ENCODE measurements at places on chromosomes 11 and 22. TPM values are rescaled to one million over a fixed set of nuclear protein-coding genes. Genes with fewer than 3 reads are reported as not detected.

DNA sequence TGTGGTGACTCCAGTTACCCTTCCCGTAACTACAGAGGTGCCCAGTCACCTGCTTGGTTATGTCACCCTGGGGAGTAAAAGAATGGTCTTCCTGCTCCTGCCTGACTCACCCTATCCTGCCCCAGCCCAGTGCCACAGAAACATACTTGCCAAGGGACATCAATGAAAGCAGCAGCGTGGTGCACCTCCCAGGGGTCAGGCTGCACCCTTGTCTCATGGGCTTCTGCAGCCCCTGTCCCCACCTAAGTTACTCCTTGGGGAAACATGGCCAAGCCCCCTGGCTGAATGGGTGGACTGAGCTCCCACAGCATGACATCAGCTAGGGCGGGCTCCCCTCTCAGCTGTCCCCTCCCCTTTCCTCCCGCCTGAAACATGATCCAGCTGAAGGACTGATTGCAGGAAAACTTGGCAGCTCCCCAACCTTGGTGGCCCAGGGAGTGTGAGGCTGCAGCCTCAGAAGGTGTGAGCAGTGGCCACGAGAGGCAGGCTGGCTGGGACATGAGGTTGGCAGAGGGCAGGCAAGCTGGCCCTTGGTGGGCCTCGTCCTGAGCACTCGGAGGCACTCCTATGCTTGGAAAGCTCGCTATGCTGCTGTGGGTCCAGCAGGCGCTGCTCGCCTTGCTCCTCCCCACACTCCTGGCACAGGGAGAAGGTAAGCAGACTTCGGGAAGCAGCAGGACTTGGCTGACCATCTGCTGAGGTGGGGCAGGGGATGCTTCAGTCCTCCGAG lies at the start of gene HTR3A:
HTR3A (plus strand) TSS at position 368 of the 730 bp plus-strand sequence; CDS start at position 586, 218 bp downstream.
- no peak for DNase-seq

- DNase-seq = no peak
Observed at GRCh38 chr11:45025716-45026492, 75.2 kb upstream of the TP53I11 start.

DNA sequence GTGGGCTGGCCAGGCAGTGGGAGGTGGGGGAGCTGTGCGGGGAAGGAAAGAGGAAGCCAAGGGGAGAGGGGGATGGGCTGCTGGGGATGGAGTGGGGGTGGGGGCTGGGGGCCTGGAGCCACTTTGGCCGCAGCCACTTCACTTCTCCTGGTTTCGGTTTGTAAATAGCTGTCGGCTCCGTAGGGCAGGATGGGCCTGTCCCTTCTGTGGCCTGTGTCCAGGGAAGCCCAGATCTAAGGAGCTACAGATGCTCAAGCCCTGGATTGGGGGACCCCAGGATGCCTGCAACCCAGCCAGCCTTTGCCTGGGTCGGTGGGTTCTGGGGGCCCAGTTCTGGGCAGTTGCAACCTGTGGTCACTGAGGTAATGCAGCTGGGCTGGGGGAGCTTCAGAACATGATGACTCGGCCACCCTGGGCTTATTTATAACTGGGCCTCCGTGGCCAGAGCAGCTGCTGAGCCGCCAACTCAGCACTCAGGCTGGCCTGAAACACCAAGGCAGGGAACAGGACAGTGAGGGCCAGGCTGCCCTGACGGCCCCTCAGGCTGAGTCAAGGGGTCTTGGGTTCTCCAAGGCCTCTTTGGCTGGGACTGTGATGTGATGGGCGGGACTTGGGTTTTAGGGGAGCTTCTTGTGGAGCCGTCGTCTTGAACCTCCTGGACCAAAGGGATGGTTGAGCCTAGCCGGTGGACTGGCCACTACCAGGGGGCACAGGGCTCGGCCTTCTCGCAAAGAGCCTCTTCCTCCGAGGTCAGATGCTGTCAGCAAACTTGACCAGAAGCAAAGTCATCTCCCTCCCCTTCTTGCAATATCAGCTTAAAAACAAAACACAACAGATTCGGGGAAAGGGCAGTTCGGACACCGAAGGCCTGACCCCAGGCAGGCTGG lies 15.0 kb upstream of the SLC39A13 start:
- DNase-seq = peak; percentile 39

- DNase-seq = peak; percentile 37
Observed at GRCh38 chr22:29782061-29782845, 15.1 kb downstream of the UQCR10 start.

- no peak for DNase-seq
Observed at GRCh38 chr22:44271732-44272400, 40.9 kb downstream of the SHISAL1 start.

DNA sequence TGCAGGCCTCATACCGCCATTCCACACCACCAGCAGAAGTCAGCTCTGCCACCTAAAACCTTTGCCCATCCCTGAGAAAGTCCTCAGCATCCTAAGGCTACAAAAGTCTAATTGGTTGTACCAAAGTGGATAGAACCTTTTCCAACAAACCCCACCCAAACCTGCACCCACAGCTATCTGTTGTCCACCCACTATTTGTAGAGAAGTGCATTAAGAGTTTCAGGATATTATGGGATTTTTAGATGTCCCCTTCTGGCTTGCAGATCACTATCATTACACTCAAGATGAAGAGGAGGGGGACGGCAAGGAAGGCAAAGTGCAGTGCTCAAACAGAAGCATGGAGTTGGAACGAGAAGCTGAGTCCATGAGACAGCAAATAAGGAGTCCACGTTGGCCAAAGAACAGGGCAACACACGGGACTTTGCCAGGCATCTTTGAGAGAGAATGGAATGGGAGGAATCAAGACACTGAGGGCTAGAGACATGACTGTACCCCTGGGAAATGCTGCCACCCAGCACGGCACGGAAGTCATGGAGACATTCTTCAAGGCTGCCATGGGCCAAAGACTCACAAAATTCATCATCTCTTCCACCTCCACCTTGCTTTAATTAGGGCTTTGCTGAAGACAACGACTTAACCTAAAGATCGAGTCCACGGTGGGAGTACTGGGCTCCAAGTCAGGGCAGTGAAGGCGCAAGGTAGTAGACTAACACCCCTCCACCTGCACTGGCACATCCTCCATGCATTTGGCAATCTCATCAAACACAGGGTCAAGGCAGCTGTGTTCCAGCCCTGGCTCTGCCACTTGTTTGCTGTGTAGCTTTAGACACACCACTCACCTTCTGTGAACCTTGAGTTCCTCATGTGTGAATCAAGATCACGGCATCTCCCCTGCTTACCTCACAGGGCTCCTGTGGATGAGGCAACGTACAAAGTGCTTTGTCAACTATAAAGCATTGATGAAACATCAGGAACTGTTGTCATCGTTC lies 112.9 kb upstream of the TMEM45B start:
- DNase-seq = no peak

GRCh38 chr11:87368151-87368550 lies 330.4 kb downstream of the TMEM135 start:
- no peak for DNase-seq

DNA sequence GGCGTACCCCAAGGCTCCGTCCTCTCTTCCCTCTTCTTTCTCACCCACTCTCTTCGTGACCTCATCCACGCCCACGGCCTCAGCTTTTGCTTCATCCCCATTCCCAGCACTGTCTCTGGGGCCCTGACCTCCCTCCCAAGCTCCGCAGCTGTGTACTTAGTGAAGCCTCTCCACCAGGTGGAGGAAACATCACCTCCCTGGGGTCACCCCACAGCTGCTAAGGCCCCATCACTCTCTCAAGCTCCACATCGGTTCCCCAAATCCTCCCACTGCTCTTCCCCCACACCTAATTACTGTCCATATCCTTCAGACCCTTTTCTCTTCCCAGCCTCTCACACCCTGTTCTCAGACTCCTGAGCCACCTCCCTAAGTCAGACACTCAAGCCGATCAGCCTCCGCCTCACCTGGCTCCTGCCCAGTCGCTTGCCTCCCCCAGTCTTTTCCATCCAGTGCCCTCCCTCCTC lies 7.9 kb upstream of the SYT7 start:
- DNase-seq = no peak

GRCh38 chr11:40506226-40506625 lies 953.2 kb downstream of the LRRC4C start:
- DNase-seq = no peak

DNA sequence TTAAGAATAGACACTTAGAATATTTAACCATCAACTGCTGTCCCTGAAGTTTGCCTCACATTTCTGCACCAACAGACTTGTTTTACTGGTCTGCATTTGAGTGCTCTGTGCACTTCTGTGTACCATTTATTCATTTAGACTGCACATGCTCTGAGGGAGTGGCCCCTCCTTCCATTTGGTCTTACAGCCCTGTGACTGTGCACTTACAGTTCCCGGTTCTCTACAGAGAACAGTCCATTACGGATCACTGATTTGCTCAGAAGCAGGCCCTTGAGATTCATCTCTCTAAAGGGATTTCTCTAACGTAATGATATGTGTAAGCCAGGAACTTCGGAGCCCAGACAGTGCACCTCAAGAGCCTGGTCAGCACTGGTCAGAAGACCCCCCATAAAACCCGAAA lies 247.3 kb upstream of the BLID start:
- no peak for DNase-seq

- no peak for DNase-seq
Observed at GRCh38 chr22:48637231-48637630, 1190.4 kb downstream of the BRD1 start.

DNA sequence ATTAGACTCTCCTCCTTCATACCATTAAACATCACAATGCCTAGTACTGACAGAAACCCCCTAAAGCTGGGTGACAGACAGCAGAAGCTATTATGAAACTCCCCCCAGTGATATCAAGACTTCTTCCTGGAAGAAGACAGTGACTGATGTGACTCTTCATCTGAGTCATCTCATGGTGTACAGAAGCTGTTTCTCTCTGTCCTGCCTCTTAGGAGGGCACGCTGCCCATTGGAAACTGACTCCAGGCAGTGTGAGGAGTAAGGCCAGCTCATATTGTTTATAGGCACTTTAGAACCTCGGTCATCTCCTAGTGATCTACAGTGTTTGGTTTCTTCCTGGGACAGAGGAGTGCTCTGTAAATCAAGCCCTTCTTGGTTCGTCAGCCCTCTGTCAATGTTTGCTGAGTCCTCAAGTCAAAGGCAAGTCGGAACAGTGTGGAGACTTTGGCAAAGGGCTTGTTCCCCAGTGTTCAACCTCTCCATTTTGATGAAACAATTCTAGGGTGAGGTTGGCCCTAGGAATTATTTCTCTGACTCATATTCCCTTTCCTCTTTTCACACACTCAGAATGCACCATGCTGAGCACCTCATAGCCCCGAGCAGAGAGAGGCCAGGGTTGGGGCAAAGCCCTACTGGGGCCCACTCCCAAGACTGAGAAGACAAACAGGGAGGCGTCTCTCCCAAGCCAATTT lies 172.5 kb upstream of the TMEM45B start:
- DNase-seq = peak; percentile 76

GRCh38 chr11:115221461-115222069 lies 282.6 kb downstream of the CADM1 start:
- DNase-seq = no peak

DNA sequence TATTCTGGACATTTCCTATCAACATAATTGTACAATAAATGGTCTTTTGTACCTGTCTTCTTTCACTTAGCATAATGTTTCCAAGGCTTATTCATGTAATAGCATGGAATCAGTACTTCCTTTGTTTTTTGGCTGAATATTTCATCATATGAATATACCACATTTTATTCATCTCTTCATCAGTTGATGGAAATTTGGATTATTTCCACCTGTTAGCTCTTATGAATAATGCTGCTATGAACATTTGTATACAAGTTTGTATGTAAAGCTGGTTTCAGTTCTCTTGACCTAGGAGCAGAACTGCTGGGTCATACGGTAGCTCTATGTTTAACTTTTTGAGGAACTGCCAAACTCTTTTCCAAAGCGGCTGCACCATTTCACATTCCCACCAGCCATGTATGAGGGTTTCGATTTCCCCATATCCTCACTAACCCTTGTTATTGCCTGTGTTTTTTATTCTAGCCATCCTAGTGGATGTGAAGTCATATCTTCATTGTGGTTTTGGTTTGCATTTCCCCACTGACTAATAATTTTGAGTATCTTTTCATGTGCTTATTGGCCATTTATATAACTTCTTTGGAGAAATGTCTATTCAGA lies 20.9 kb downstream of the EXT2 start:
- DNase-seq = no peak

GRCh38 chr11:8373519-8374432 lies 110.1 kb upstream of the LMO1 start:
- DNase-seq = no peak

- no peak for DNase-seq
Observed at GRCh38 chr11:33646629-33647028, 54.0 kb downstream of the C11orf91 start.

DNA sequence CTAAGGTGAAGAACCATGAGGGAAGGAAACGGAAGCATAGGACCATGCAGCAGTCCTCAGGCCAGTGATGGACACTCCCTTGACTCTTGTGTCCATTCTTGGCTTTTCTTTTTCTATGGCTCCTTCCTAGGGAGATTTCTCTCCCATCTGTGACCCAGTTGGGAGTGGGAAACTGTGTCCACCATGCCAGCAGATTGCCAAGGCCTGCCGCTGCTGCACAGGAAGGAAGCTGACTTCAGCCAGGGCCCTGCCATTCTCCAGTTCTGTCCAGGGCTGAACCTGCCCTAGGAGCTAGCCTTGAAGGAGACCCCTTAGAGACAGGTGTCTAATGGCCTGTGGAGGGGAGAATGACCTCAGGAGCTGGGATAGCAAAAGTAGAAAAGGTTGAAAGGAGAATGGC lies 17.4 kb downstream of the SSH3 start:
- DNase-seq = no peak

DNA sequence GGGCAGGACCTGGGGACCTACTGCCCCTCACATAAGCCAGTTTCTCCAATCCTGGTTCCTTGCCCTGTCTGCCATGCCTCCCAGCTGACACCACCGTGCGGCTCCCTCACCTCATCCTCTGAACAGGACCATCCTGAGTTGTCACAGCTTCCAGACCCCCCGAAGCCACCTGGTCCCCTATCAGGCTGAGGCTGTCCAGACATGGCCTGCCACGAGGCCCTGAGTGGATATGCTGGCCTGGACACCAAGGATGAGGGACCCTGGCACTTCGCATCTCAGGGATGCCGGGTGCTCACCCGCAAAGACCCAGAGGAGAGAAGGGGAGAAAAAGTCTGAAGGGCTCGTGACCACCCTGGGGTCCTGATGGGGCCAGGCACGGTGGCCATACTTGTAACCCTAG lies 15.8 kb upstream of the CCDC188 start:
- no peak for DNase-seq

The BCR gene
- 40.3 TPM for total RNA-seq

The ANO3 gene
- 0.03 TPM for total RNA-seq

The DUSP8 gene
- total RNA-seq = 0.33 TPM

The HBB gene
- total RNA-seq = not detected

The HTR3A gene
- not detected for total RNA-seq

The C22orf31 gene
- total RNA-seq = not detected

The FOSL1 gene
- 202 TPM for total RNA-seq

The NRGN gene
- total RNA-seq = 3.3 TPM

The LTBP3 gene
- 78.4 TPM for total RNA-seq

The PLEKHA7 gene
- total RNA-seq = 0.05 TPM

The UCP3 gene
- total RNA-seq = 0.50 TPM

The SMARCB1 gene
- total RNA-seq = 84.0 TPM

The SF1 gene
- 187 TPM for total RNA-seq
